ENCODE measurements at places on chromosomes 11 and 22.
A peak's percentile ranks its signal among the peaks of the same experiment; 100 is the strongest.

GRCh38 chr11:27173545-27173944 is 132.9 kb downstream of the BBOX1 start:
- DNase-seq, result peak; percentile 75

DNA sequence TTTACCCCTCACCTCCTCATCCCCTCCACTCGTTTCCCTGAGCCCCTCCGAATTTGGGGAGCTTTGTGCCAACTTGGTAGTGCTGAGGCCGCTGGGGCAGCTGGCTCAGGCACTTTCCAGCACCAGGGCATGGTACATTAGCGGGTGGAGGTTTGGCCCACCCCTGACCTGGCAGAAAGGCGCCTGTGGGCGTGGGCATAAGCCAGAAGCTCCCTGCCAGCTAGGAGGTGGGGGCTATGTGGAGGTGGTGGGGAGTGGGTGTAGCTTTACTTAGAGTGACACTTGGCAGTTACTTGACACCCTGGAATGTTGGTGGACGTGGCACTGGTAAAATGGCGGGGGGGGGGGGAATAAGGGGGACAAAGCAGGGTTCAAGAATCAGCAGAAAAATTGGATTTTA is 10.3 kb upstream of the IGF2 start:
- DNase-seq, result no peak

DNA sequence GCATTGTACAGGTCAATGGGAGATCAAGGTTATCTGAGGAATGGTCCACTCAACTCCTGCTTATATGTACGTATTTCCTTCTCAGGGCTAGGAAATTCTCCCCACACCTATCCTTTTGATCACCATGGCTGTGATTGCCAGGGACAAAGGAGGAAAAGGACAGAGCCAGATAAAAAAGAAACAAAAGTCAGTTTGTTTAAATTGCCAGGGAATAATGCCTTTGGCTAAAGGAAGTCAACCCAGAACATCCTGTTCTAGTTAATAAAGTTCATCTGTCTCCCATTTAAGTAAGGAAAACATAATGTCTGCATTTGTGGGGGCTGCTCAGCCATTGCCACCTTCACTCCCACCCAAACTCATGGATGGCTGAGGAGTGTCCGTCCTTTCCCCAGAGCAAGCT is 124.7 kb downstream of the ME3 start:
- DNase-seq, result no peak

GRCh38 chr11:76740772-76741171 is 42.4 kb upstream of the TSKU start:
- no peak for DNase-seq

GRCh38 chr11:8698917-8699441 is 16.4 kb downstream of the RPL27A start:
- no peak for DNase-seq

DNA sequence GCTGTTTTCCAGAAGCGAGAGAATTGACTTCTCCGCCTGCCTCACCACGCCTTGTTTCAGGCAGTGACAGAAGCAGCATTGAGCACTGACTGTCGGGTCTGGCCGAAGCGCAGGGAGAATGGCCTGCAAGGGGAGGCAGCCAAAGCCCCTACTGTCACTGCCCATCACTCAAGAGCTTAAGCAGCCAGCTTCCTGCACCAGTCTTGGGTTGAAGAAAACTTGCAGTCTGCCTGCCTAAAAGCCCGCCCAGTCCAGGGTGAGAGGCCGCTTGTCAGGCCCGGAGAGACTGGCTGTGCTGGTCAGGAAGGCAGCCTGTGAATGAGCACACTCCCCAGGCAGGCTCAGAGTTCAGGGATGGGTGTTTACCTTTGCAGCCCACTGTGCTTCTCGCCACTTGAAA is 108.3 kb downstream of the PKNOX2 start:
- DNase-seq, result no peak

DNA sequence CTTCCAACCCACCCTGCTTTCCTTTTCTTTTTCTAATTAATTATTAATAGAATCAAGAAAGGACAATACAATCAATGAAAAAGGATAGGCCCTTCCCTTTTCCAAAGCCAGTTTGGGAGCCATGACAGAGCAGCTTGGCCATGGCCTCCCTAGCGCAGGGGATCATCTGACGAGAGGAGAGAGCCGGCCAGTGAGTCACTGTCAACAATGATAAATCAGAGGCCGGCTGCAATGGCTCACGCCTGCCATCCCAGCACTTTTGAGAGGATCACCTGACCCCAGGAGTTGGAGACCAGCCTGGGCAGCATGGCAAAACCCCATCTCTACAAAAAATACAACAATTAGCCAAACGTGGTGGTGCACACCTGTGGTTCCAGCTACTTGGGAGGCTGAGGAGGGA is 27.5 kb upstream of the KRTAP5-7 start:
- DNase-seq, result no peak

DNA sequence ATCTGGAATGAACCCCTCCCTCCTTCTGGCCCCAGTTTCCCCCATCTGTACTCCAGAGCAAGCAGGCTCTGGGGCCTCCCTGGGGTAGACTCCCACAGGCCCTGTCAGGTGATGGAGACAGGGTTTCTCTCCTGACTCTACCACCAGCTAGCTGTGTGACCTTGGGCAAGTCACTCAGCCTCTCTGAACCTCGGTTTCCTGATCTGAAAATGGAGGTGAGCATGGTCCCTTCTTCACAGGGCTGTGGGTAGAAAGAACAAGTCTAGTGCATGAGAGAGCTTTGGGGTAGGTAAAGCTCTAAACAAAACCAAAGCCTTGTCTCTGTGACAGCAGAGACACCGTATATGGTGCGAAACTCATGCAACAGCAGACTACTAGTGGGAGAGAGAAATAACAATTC is 5.6 kb downstream of the CD5 start:
- DNase-seq, result no peak
